ENCODE measurements at places on chromosomes 6 and 20.

DNA sequence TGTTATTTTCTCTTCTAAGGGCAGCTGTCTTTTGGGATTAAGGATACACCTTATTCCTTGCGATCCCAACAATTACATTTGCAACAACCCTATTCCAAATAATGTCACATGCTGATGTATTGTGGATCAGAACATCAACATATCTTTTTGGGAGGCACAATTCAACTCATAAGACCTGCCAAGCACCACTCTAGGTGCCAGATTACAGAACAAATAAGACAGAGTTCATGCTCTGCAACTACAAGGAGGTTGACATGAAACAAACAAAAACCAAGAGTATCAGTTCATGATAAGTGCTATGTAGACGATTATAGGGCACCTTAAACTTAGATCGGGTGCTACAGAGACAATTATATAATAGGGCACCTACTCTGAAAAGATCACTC is 203.2 kb upstream of the SGK1 start:
- DNase-seq: no peak

DNA sequence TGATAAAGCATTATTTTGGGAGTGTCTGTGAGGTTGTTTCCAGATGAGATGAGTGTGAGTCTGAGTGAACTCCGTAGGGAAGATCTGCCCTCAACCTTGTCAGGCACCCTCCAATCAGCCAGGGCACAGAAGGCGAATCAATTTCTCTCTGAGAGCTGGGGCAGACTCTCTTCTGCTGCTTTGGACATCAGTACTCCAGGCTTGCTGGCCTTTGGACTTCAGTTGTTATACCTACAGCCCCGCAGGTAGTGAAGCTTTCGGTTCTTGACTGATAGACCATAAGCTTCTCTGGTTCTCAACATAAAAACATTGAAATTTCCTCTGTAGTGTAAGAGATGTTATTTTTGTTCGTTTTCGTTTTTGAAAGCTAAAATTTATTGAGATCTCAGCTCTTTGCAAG is 71.4 kb downstream of the MAFB start:
- DNase-seq: no peak

GRCh38 chr6:85077098-85077497 is 312.7 kb upstream of the TBX18 start:
- no peak for DNase-seq

DNA sequence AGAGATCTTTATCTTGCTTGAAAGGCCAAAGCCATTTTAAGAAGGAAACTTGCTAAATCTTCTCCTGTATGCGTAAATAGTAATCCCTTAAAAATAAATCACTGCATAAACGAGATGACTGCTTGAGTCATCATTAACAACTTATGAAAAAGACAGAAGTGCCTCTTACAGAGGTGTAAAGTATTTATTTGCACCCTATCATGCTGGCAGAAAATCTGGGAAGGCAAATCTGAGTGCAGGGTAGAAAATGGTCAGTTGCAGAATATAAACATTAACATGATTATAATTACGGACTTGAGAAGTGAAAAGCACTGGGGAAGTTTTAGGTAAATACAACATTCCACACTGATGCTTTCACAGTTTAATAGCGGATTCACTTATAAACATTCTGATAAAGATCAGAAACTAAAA is 67.5 kb upstream of the FBXO30 start:
- no peak for DNase-seq

- no peak for DNase-seq
These were observed 94.2 kb downstream of the TBC1D7 start for GRCh38 chr6:13234130-13234529.

GRCh38 chr20:1296922-1297321 is 30.8 kb downstream of the SNPH start:
- DNase-seq: no peak

DNA sequence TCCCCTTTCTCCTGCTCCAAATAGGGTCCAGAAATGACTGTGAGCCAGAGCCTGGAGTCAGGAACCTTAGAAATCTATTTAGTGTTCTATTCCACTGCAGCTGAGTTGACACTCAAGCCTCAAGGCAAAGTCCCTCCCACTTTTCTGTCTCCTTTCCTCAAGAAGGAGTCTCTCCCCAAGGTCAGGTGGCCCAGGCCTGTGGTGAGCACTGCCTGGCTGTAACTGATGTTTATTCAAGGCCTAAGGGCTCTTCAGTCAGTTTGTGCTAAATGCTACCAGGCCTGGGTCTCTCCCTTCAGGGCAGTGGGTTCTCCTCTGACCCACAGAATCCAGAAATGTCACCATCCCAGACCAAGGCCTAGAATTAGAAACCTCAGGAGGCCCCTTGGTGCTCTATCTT is 1042.9 kb upstream of the EPHA7 start:
- no peak for DNase-seq

DNA sequence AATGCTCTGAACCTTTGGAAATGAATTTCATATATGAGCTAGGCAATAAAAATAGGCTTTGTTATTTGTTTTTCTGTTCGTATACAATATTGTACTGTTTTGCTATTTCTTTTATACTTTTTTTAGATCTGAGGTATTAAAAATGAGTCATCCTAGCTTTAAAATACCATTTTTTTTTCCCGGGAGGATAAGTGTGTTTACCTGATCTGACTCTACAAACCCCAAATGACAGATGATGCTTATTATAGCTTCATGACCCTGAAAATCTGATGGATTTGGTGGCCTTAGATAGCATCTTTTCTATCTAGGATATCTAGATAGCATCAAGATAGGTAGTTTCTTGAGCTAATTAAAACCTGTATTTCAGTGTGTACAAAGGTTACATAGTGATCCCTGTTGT is 206.4 kb downstream of the DTNBP1 start:
- no peak for DNase-seq

Measured in cortex of kidney (tissue), 1 donor.